Astrocyte (in vitro differentiated cells and primary cell): ENCODE measurements at places on chromosomes 6 and 20. TPM values are rescaled to one million over a fixed set of nuclear protein-coding genes. Genes with fewer than 3 reads are reported as not detected.

TSHZ2 gene
- 0.72 and 1.2 TPM in 2 replicates for total RNA-seq

OPRL1 gene
- 2.8 and 3.6 TPM in 2 replicates for total RNA-seq

MOG gene
- not detected in 2 replicates for total RNA-seq

ECT2L gene
- not detected in 2 replicates for total RNA-seq

FOXC1 gene
- total RNA-seq: 2.8 and 2.9 TPM in 2 replicates

NRN1 gene
- 0.82 and 1.0 TPM in 2 replicates for total RNA-seq

GRCh38 chr20:47953471-47953870 lies 168.2 kb upstream of the SULF2 start:
- no peak for DNase-seq

ATP9A gene
- 12.9 and 13.5 TPM in 2 replicates for total RNA-seq

- peak; percentile 95 for DNase-seq
Measured at GRCh38 chr6:131107151-131107550, 28.1 kb upstream of the AKAP7 start.

PTK7 gene
- total RNA-seq: 506 and 728 TPM in 2 replicates

GRCh38 chr20:10998476-10998875 lies 324.7 kb upstream of the JAG1 start:
- no peak for DNase-seq
